Stimulated activated CD8-positive, alpha-beta memory T cell treated with anti-CD3 and anti-CD28 coated beads, Interleukin-4, amount 100 ng/mL, for 1 hour (primary cell): ENCODE measurements at places on chromosomes 12 and 14.

- no peak for DNase-seq
Observed at GRCh38 chr12:117187421-117187820, 2.8 kb downstream of the FBXO21 start.

DNA sequence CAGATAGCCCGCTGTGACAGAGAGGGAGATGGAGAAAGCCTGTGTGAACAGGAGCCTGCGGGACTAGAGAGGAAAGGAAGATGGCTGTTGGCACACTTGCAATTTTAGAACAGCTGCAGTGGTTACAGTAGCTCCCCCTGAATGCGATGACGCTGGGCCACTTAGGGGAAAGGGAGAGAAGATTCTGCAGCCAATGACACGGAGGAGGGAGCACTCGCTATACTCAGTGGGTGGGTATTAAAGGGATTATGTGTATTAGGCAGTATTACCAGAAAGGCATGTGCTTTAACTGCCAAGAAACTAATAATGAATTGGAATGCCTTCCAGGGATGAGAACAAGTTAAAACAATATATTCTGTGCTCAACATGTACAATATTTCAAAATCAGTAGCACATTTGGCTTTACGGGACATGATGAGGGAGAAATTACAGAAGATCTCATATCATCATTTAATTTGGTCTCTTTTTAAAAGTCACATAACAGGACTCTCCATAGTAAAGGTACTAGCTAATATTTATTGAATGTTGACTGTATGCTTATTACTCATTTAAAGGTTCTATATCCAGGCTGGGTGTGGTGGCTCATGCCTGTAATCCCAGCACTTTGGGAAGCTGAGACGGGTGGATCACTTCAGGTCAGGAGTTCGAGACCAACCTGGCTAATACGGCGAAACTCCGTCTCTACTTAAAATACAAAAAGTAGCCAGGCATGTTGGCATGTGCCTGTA is 35.9 kb upstream of the FOS start:
- DNase-seq = no peak

- DNase-seq = no peak
Observed at GRCh38 chr12:124864326-124864752, 675 bp upstream of the SCARB1 start.

GRCh38 chr12:130076752-130077151 is 85.5 kb upstream of the FZD10 start:
- no peak for DNase-seq

- no peak for DNase-seq
Observed at GRCh38 chr12:98438656-98439230, 76.6 kb upstream of the TMPO start.

- DNase-seq = no peak
Observed at GRCh38 chr12:105554856-105555255, 224.4 kb downstream of the C12orf75 start.

GRCh38 chr12:103456006-103456405 is 39.8 kb downstream of the C12orf42 start:
- no peak for DNase-seq

DNA sequence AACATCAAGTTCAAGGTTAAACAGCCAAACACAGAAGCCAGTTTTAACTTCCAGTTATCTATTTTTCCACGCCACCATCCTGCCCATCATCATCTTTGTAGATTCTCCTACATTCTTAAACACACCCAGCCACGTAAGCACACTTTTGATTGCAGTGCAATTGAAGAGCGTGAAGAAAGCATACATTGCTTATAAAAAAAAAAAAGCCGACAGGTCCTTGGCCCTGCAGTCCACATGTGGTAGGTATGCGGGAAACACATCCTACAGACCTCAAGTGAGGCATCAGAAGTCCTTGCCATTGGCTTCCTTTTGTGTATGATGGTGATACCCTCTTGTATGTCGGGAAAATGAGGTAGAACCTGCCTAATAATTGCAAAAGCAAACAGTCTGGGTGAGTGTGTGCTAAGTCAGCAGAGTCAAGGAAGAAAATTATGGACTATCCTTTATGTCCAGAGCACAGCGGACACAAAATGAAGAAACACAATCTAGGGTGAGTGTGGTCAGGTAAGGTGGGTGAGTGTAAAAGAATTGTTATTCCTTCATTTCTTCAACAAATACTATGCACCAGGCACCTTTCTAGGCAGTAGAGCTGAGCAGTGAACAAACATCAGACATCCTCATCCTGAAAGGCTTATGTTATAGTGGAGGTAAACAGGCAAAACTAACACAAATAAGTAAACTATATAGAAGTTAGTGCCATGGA is 51.5 kb downstream of the EID3 start:
- no peak for DNase-seq
